Mesenchymal stem cell (in vitro differentiated cells and primary cell): ENCODE measurements at places on chromosomes 2 and 18.

DNA sequence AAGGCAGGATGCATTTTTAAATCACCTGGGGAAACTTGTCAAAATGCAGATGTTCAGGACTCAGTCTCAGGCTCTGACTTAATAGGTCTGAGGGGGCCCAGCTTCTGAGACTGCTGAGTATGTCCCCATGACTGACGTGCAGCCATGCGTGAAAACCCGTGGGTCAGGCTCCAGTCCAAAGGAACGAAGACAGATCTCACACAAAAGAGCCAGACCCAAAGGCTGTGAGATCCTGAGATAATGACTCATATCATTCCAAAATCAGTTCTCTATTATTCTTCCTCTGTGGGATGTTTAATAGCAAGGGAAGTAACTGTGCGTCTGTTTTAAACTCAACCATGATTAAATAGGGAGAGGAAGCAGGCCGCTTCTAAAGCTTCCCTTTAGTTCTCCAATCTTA lies 107.4 kb upstream of the ACAA2 start:
- peak overlapping the region; percentile 82 for H3K27ac ChIP-seq
- no peak overlapping the region for H3K4me3 ChIP-seq
- no peak for DNase-seq
- peaks cover 34% of the 10 kb centered on the region for H3K27me3 ChIP-seq

GRCh38 chr18:1779587-1779986 lies 791.7 kb downstream of the METTL4 start:
- H3K27ac ChIP-seq = no peak overlapping the region
- no peak for DNase-seq
- H3K4me3 ChIP-seq = no peak overlapping the region

- H3K27me3 ChIP-seq = peaks cover 3% of the 10 kb centered on the region
- H3K36me3 ChIP-seq = no peaks in the 10 kb centered on the region
- no peaks in the 10 kb centered on the region for H3K4me1 ChIP-seq
- H3K27ac ChIP-seq = no peak overlapping the region
- DNase-seq = no peak
Measured at GRCh38 chr18:48374423-48375149, 34.6 kb downstream of the ZBTB7C start.

- DNase-seq = no peak
- H3K4me1 ChIP-seq = no peaks in the 10 kb centered on the region
- H3K4me3 ChIP-seq = no peak overlapping the region
- no peak overlapping the region for H3K27ac ChIP-seq
- H3K27me3 ChIP-seq = no peaks in the 10 kb centered on the region
- H3K36me3 ChIP-seq = no peaks in the 10 kb centered on the region
Measured at GRCh38 chr18:4293337-4293736, 161.8 kb downstream of the DLGAP1 start.

DNA sequence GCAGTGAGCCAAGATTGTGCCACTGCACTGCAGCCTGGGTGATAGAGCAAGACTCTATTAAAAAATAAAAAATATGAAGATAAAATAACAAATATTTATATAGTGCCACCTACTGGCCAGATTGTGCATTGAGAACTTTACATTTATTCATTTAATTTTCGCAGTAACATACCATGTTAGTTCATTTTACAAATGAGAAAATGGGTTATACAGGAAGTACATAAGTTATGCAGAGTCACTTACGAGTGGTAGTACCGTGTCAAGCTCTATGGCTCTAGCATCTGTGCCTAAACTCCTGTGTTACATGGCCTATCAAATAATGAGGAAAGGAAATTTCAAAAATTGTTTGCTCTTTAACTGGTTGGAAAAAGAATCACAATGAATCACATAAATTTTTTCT lies 27.9 kb downstream of the RIF1 start:
- no peak overlapping the region for H3K4me3 ChIP-seq
- H3K36me3 ChIP-seq = peaks cover 83% of the 10 kb centered on the region
- no peaks in the 10 kb centered on the region for H3K27me3 ChIP-seq
- H3K27ac ChIP-seq = no peak overlapping the region
- no peaks in the 10 kb centered on the region for H3K4me1 ChIP-seq
- DNase-seq = peak; percentile 41

GRCh38 chr2:147198651-147199171 lies 646.1 kb upstream of the ACVR2A start:
- H3K4me1 ChIP-seq = no peaks in the 10 kb centered on the region
- H3K36me3 ChIP-seq = no peaks in the 10 kb centered on the region
- H3K27me3 ChIP-seq = no peaks in the 10 kb centered on the region
- H3K4me3 ChIP-seq = no peak overlapping the region
- DNase-seq = no peak
- no peak overlapping the region for H3K27ac ChIP-seq

GRCh38 chr2:205386109-205386508 lies 296.2 kb upstream of the NRP2 start:
- H3K36me3 ChIP-seq = no peaks in the 10 kb centered on the region
- no peak overlapping the region for H3K4me3 ChIP-seq
- no peaks in the 10 kb centered on the region for H3K27me3 ChIP-seq
- no peak overlapping the region for H3K27ac ChIP-seq
- no peak for DNase-seq

DNA sequence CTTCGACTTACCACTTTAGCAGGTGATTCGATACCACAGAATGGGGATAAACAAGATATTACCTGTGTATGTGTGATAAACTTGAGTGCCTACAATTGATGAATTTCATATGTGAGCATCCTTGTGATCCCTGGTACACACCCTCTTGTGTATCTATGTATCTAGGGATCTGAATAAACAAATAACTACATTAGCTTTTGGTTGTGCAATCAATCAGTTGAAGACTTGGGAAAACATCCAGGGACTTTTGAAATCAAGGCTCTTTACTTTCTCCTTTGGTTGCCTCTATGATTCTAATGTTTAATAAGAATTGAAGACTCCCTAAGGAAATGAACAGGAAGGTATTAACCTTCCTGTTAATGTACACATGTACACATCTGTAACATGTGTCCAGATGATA lies 97.3 kb upstream of the DCC start:
- H3K27ac ChIP-seq = no peak overlapping the region
- no peaks in the 10 kb centered on the region for H3K27me3 ChIP-seq
- no peaks in the 10 kb centered on the region for H3K4me1 ChIP-seq
- no peak overlapping the region for H3K4me3 ChIP-seq
- no peaks in the 10 kb centered on the region for H3K36me3 ChIP-seq
- DNase-seq = no peak

DNA sequence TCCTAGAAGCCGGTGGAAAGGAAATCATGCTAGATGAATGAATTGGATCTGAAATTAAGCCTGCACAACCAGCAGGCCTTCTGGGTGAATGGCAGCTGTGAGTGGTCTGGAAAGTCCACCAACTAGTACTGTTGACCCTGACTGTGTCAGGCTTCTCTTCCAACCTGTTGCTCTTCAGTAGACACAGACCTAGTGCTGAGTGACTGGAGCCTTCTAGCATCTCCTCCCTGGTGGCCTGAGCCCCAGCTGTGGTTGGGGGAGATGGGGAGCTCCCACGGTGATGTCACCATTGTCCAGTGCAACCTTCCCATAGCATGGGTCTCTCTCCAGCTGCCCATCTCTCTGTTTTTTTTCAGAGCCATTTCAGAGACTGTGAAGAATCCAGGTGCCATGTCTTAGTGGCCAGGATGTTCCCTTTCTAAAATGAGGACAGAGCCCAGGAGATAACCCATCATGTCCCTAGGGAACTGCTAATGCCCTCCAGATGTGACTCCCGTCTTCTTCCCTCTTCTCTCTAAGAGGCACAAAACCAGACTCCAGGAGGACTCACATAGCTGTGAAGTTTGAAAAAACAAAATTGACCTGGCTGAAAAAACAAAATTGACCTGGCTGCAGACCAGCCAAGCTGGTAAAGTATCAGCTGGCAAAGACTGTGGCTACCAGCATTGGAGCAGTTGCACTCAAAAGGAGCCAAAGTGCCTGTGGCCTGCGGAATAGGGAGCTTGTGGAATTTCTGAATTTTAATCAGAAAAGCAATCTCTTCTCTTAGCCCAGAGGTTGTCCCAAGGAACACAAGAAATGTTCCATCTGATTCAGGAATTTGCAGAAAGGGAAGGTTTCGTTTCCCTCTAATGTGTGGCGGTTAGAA lies 67.4 kb upstream of the RPL31 start:
- no peaks in the 10 kb centered on the region for H3K36me3 ChIP-seq
- no peak overlapping the region for H3K27ac ChIP-seq
- H3K4me3 ChIP-seq = no peak overlapping the region
- DNase-seq = no peak

DNA sequence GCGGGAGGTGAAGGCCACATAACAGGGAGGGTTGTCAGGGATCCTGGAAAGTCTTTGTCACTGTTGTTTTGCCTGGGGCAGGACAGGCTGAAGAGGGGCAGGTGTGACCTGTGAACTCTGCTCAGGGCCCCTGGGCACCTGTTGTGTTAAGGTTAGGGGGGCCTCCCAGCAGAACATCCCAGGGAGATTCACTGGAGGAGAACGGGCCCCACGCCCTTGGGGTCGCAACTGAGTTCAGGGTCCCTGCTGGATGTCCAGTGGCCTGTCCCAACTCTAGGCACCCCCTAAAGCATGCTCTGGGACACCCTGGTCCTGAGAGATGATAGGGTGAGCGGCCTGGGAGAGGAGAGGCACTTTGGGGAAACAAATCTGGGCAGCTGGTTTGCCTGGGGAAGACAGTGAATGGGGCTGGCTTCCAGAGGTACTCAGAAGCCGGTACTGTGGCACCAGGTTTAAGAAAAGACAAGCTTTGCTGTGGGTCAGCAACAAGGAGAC lies 22.9 kb downstream of the GPR35 start:
- H3K4me3 ChIP-seq = no peak overlapping the region
- no peak for DNase-seq
- H3K27me3 ChIP-seq = peaks cover 98% of the 10 kb centered on the region
- H3K27ac ChIP-seq = no peak overlapping the region
- no peaks in the 10 kb centered on the region for H3K36me3 ChIP-seq

DNA sequence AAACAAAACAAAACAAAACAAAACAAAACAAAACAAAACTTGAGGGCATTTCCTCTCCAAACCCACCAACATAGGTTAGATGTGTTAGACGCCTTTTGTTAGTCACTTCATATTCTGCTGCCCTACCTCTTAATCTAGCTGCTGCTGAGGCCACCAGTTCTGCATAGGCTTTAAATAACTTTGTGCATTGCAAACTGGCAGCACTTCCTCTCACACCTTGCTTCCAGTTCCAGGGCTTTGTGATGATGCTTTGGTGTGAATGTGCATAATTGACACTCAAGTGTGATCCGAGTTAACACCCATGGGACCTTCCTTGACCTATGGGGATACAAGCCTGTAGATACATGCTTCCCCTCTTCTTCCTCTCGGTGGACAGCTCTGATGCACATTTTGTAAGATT lies 2.3 kb upstream of the SERPINB11 start:
- no peaks in the 10 kb centered on the region for H3K4me1 ChIP-seq
- no peaks in the 10 kb centered on the region for H3K36me3 ChIP-seq

GRCh38 chr18:3170441-3171161 lies 49.2 kb downstream of the MYOM1 start:
- H3K27ac ChIP-seq = no peak overlapping the region
- H3K4me1 ChIP-seq = peaks cover 3% of the 10 kb centered on the region
- H3K27me3 ChIP-seq = no peaks in the 10 kb centered on the region
- no peak for DNase-seq
- no peak overlapping the region for H3K4me3 ChIP-seq

DNA sequence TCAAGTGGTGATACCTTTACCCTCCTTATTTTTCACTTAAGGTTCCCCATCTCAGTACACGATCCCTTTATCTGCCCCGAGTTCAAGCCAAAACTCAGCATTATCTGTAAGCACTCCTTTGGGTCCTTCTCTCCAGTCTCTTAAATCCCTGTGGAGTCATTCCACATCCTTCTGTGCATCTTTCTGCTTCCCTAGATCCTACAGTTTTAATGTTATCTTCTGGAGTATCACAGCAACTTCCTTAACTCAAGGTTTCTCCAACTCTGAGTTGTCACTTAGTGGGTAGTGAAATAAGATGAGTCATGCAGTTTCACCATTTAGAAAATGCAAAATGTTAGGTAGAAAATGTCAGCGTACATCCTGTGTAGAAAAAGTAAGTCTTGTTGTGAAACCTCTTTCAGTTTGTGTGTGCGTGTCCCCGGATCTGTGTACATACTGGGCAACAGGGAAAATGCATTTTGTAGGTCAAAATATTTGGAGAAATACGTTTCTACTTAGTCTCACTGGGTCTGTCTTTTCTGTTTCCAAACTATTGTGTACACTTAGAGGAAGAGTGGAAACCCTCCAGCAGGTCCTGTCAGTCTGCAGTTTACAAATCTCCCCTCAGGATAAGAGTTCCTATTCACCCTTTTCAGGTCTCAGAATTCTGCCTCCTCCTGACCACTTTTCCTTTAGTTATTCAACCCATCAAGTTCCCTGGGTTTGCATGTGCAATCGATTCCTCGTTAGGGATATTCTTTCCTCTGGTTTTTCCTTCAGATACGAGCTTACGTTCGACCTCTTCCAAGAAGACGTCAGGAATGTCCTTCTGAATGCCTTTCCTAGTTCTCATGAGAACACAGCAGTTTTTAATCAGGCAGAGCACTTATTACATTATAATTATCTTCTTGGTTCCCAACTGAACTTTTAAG lies 154.8 kb downstream of the TGIF1 start:
- H3K4me3 ChIP-seq = peak overlapping the region; percentile 72
- no peaks in the 10 kb centered on the region for H3K27me3 ChIP-seq
- peak; percentile 96 for DNase-seq

- no peaks in the 10 kb centered on the region for H3K4me1 ChIP-seq
- no peaks in the 10 kb centered on the region for H3K36me3 ChIP-seq
- no peak overlapping the region for H3K27ac ChIP-seq
- no peak overlapping the region for H3K4me3 ChIP-seq
- no peak for DNase-seq
Measured at GRCh38 chr18:74766251-74766650, 168.6 kb downstream of the ZNF407 start.

- H3K36me3 ChIP-seq = no peaks in the 10 kb centered on the region
- no peak for DNase-seq
- no peak overlapping the region for H3K4me3 ChIP-seq
- H3K4me1 ChIP-seq = no peaks in the 10 kb centered on the region
- no peak overlapping the region for H3K27ac ChIP-seq
Measured at GRCh38 chr2:16031848-16032159, 91.5 kb downstream of the MYCN start.

- no peaks in the 10 kb centered on the region for H3K36me3 ChIP-seq
- peak; percentile 81 for DNase-seq
- H3K27ac ChIP-seq = peak overlapping the region; percentile 96
Measured at GRCh38 chr2:42101206-42102023, 53.6 kb downstream of the PKDCC start.
